ENCODE measurements at places on chromosomes 11 and 22.

GRCh38 chr22:27672721-27673418, 128.7 kb downstream of the MN1 start:
- DNase-seq = no peak

GRCh38 chr11:122050021-122050690, 65.9 kb downstream of the BLID start:
- no peak for DNase-seq

DNA sequence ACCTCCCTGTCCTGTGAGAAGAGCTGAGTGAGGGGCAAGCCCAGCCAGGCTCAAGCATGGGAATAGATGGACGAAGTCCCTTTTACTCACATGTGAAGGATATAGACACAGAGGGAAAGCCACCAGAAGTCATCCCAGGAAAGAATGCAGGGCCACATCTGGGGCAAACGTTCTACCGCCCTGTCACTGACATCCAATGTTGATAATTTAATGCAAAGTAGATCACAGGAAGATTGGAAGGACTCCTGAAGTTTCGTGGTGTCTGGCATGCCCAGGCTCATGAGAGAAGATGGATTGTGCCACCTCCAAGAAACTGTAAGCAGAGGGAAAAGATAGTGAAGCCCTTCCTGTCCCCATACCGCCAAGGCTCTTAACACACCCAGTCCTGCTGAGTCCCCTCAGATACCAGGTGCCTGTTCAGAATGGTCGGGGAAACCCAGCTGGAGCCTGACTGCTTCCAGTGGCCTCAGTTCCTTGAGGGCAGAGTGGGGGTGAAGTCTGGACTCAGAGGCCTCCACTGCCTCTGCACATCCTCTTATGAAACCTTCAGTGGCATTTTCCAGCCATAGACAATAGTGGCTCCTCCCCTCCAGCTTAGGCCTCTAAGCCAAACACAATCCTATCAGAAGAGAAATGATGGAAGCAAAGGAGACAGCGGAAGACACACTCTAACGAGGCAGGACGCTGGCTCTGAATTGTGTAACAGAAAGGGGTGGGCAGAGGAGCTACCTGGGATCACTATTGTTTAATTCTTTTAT, 7.5 kb upstream of the STK33 start:
- no peak for DNase-seq

- DNase-seq = no peak
Observed at GRCh38 chr11:14258221-14258935, 100.6 kb downstream of the RRAS2 start.

DNA sequence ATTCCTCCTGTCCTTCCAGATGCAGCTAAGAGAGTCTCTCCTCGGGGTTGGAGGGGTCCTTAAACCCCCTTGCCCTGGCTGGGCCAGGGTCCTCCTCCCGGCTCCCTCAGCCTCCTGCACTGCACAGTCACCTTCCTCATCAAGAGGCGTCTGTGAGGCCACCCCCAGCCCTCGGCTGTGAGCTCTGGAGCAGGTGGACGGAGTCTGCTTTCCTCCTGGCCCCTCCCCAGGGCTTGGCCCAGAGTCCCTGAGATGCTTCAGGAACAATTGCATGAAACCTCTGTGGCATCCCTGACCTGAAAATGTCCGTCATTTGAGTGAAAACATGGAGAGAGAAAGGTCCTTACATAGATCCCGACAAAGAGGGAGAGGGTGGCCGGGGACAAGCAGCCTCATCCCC, 6.7 kb upstream of the FGF3 start:
- DNase-seq = no peak

Data from AG04450 (cell line).